ENCODE measurements at places on chromosomes 5 and 9.

DNA sequence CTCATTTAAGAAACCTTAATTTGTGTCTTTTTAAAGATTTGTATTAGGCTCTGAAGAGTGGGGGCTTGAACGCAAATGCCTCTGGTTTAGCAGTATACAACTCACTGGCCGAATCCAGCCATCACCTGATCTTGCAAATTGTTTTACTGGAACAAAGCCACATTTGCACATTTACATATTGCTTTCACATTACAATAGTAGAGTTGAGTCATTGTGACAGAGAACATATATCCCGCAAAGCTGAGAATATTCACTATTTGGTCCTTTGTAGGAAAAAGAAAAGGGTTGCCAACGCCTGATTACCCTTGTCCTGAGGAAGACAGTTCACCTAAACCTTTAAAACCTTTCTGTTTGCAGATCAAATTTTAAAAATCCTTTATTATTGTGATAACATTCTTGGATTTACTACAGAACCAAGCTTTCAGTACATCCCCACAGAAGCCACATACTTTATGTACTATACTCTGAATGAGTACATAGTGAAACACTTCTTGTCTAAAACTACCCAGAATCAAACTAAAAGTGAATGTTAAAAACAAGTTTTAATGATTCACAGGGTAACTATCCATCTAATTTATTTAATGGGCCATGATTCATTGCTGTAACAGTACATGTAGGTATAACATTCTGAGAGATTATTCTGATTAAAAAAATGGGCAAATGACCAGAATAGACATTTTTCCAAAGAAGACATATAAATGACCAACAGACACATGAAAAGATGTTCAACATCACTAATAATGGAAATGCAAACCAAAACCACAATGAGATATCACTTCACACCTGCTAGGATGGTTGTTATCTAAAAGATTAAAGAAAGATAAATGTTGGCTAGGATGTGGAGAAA is 161.0 kb downstream of the SLC25A46 start:
- H3K36me3 ChIP-seq = no peaks in the 10 kb centered on the region
- no peaks in the 10 kb centered on the region for H3K4me1 ChIP-seq
- no peak overlapping the region for H3K4me3 ChIP-seq
- H3K27me3 ChIP-seq = no peaks in the 10 kb centered on the region

- H3K27ac ChIP-seq = no peak overlapping the region
- no peaks in the 10 kb centered on the region for H3K4me1 ChIP-seq
- no peaks in the 10 kb centered on the region for H3K27me3 ChIP-seq
- peak; percentile 34 for DNase-seq
- no peaks in the 10 kb centered on the region for H3K36me3 ChIP-seq
Measured at GRCh38 chr9:125437771-125438221, 176.2 kb downstream of the GAPVD1 start.

DNA sequence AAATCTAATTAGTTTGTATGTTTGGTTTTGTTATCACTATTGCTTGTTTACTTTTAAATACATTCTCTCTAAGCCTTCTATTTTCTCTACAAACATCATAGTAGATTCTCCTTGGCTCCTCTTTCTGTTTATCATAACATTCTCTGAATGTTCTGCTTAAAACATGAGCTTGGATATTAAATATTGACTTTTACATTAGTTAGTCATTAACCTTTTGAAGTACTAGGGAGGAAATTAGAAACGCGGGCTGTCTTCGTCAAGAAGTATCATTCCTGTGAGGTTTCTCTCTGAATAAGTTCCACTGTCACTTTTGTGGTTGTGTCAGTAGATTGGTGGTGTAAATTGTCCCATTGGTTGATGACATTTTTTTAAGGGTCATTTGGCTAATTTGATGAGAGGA is 821.5 kb downstream of the EFNA5 start:
- H3K4me3 ChIP-seq = no peak overlapping the region
- H3K27ac ChIP-seq = no peak overlapping the region
- no peaks in the 10 kb centered on the region for H3K36me3 ChIP-seq
- no peak for DNase-seq

DNA sequence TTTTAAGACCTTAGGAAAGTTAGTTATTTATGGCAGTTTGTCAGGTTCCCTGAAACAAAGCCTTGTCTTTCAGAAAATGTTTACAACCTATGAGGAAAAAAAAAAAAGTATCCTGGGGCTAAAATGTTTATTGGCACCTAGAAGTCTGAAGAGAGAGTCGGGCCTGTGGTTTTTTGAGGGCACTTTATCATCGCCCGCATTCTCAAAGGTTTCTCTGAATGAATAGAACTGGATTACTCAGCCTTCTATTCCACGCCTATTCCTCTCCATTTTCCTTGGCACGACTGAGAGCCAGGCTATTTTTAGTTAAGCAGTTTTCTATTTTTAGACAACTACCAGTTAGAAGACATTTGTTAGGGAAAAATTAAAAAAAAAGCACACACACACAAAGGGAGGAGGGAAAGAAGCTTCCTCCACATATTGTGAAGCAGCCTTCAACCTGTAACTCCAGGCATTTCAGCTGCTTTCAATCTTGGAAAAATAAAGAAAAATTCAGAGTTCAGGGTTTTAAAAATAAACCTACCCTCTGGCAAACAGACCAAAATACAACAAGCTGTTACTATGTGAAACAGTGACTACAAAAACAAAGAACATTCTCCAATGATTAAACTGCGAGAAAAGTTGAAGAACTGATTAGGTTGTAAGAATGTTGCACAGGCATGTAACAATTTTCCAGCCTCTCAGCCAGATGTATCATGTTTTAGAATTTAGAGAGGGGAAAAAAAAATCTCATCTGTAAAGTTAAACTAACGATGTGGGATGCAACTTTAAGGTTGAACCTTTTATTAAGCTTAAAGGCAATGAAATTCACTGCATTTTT is 97.0 kb downstream of the MEF2C start:
- H3K27ac ChIP-seq = peak overlapping the region; percentile 51
- peaks cover 4% of the 10 kb centered on the region for H3K4me1 ChIP-seq
- DNase-seq = no peak
- peak overlapping the region; percentile 30 for H3K4me3 ChIP-seq

DNA sequence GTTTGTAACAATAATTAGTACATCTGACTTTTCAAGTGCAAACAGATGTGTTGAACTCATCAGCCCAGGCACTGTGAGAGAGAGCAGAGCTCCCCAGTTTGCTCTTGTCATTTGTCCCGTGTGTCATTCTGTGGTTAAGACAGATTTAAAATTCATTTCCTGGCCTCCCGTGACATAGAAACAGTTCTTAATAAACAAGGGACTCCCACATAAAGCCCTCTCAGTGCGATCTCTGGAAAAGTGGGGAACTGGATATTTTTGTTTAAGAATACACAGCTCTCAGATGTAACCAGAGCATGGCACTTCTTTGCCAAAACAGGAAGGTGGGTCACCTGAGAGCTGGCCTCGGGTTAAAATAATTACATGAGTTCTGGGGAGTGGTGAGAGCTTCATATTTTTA is 58.6 kb downstream of the PRKACG start:
- DNase-seq = no peak
- H3K36me3 ChIP-seq = no peaks in the 10 kb centered on the region
- no peak overlapping the region for H3K4me3 ChIP-seq

DNA sequence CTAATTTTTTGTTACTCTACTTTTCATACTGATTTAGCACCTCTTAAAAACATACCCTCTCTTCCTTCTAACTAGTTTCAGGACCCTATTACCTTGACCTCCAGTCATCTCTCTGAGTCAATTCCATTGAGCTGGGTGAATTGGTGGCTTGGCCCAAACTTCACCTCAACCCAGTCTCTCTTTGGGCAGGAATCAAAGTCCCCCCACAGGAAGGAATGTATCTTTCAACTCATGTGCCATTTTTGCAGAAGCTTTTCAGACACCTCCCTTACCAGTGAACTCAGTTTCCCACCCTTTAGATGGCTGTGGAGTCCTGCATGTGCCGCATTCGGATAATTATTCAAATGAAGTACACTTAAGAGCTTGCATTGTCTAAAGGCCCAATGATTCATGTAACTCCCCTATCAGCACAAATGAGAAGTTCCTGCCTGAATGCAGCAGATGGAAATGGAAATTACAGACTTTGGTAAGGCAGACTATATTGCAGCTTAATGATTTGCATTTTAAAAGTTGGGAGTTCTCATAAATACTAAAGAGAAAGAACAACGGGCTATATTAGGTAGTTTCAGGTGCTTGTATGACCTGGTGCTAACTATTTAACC is 693.5 kb downstream of the PTPRD start:
- no peak overlapping the region for H3K27ac ChIP-seq
- H3K36me3 ChIP-seq = peaks cover 12% of the 10 kb centered on the region
- no peak overlapping the region for H3K4me3 ChIP-seq
- H3K4me1 ChIP-seq = no peaks in the 10 kb centered on the region
- no peak for DNase-seq
- H3K27me3 ChIP-seq = no peaks in the 10 kb centered on the region

DNA sequence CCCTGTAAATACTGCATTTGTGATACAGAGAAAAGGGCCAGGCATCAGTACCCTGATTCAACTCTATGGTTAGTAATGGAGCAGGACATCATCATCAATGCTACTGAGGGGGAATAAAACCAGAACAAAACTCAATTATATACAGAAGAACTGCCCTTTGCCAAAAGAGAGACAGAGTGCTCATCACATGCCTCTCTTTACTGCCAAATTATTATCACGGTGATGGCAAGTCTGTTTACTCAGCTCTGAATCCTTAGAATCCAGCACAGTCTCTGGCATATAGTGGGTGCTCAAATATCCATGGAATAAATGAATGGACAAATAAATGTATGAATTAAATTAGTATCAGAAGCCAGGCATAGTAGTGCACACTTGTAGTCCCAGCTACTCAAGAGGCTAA is 130.2 kb downstream of the TTC39B start:
- H3K27ac ChIP-seq = no peak overlapping the region
- DNase-seq = no peak
- no peaks in the 10 kb centered on the region for H3K27me3 ChIP-seq
- H3K36me3 ChIP-seq = peaks cover 26% of the 10 kb centered on the region

GRCh38 chr9:8533681-8534080 is 734.1 kb upstream of the DMAC1 start:
- no peak overlapping the region for H3K27ac ChIP-seq
- no peaks in the 10 kb centered on the region for H3K4me1 ChIP-seq
- no peak for DNase-seq
- H3K36me3 ChIP-seq = no peaks in the 10 kb centered on the region

DNA sequence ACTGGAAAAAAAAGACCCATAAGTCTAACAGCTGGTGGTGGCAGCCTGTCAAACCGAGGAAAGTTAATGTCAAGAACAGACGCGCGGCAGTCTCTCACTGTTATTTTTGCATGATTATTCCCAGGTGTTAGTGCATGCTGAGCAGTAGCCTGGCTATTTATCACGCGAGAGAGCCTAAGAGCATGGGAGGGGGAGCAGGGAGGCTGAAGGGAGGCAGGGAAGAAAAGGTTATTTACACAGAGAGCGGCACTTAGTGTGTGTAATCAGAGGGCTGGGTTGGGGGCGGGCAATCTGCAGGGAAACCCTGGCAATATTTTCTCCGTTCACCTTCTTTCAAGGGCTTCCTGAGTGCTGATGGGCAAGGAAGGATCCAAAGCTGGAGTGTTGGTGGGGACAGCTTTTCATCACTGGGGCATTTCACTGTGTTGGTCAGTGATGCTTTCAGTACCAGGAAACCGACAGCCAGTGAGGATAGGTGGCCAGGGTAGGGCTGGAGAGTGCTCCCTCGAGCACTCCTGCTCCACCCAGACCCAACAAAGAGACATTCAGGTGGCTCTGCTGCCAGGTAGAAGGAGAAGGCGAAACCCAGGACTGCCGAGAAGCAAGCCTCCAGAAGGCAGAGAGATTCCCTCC is 39.6 kb downstream of the ZNF608 start:
- no peak overlapping the region for H3K4me3 ChIP-seq
- no peak for DNase-seq
- no peak overlapping the region for H3K27ac ChIP-seq
- H3K36me3 ChIP-seq = no peaks in the 10 kb centered on the region
- H3K4me1 ChIP-seq = peaks cover 3% of the 10 kb centered on the region

GRCh38 chr5:57684299-57684702 is 201.7 kb upstream of the ACTBL2 start:
- H3K4me3 ChIP-seq = no peak overlapping the region
- H3K4me1 ChIP-seq = no peaks in the 10 kb centered on the region
- no peak overlapping the region for H3K27ac ChIP-seq
- no peak for DNase-seq
- no peaks in the 10 kb centered on the region for H3K36me3 ChIP-seq

- peaks cover 39% of the 10 kb centered on the region for H3K27me3 ChIP-seq
- peak overlapping the region; percentile 39 for H3K27ac ChIP-seq
- peak overlapping the region; percentile 83 for H3K4me3 ChIP-seq
- no peak for DNase-seq
Measured at GRCh38 chr9:14323083-14323971, 9.4 kb upstream of the NFIB start.

GRCh38 chr5:143248391-143248790 is 155.1 kb downstream of the NR3C1 start:
- H3K4me1 ChIP-seq = peaks cover 16% of the 10 kb centered on the region
- no peak for DNase-seq
- no peak overlapping the region for H3K4me3 ChIP-seq
- no peaks in the 10 kb centered on the region for H3K27me3 ChIP-seq
- peak overlapping the region; percentile 3 for H3K27ac ChIP-seq

- peak; percentile 45 for DNase-seq
- H3K4me1 ChIP-seq = no peaks in the 10 kb centered on the region
- H3K36me3 ChIP-seq = no peaks in the 10 kb centered on the region
- peaks cover 6% of the 10 kb centered on the region for H3K27me3 ChIP-seq
Measured at GRCh38 chr5:179452356-179453230, 97.8 kb upstream of the RUFY1 start.

DNA sequence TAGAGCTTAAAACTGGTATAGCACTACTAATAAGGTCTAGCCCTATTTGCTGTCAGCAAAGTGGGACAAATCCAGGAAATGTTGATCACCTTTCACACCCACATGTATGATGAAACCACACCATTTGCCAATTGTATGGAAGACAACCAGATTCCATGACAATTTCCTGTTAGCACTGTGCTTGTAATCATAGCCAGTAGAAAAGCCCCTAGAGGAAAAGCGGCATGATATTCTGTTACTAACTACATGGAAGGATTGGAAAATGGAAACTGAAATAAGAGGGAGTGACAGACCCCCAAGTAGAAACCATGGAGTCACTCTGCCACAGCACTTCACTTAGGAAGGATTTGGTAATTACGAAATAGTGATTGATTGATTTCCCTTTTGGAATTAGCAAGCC is 923 bp downstream of the SPATA6L start:
- H3K4me1 ChIP-seq = peaks cover 42% of the 10 kb centered on the region
- no peak overlapping the region for H3K27ac ChIP-seq
- no peak for DNase-seq
- peak overlapping the region; percentile 71 for H3K4me3 ChIP-seq
- no peaks in the 10 kb centered on the region for H3K36me3 ChIP-seq
- peaks cover 6% of the 10 kb centered on the region for H3K27me3 ChIP-seq

- H3K4me3 ChIP-seq = no peak overlapping the region
- no peaks in the 10 kb centered on the region for H3K27me3 ChIP-seq
- peaks cover 18% of the 10 kb centered on the region for H3K4me1 ChIP-seq
- no peaks in the 10 kb centered on the region for H3K36me3 ChIP-seq
- H3K27ac ChIP-seq = no peak overlapping the region
Measured at GRCh38 chr5:1542781-1543180, 19.0 kb upstream of the LPCAT1 start.

GRCh38 chr5:159660401-159660800 is 255.9 kb upstream of the ADRA1B start:
- H3K36me3 ChIP-seq = no peaks in the 10 kb centered on the region
- peaks cover 31% of the 10 kb centered on the region for H3K27me3 ChIP-seq
- no peak overlapping the region for H3K27ac ChIP-seq
- DNase-seq = no peak

- DNase-seq = no peak
- H3K4me1 ChIP-seq = no peaks in the 10 kb centered on the region
- H3K4me3 ChIP-seq = no peak overlapping the region
- no peak overlapping the region for H3K27ac ChIP-seq
- no peaks in the 10 kb centered on the region for H3K27me3 ChIP-seq
Measured at GRCh38 chr5:77990020-77990419, 213.9 kb upstream of the TBCA start.

Data from natural killer cell treated with Interleukin-12 subunit alpha and Interleukin-12 subunit beta and Interleukin-15 and Interleukin-18, amount 100 ng/mL, for 72 hours (primary cell).